Foreskin fibroblast (primary cell): ENCODE measurements at places on chromosomes 3 and 15.

DNA sequence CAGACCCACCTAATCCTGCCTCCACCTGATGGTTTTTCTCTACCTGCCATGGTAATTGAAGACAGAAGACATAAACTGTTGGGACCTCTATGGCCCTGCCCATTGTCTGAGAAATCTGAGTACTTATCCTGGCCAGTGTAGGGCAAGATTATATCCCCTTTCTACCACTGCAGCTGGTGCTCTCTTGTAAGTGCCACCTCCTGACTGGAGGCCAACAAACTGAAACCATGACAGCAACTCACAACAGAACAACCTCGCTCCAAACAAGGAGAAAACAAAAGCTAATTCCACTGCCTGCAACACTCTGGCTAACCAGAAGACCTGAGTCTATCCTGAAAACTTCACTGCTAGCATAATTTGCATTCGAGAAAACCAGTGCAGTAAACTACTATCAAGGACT lies 82.9 kb downstream of the CLDN1 start:
- no peak for DNase-seq

- no peak for DNase-seq
These were observed 39.0 kb downstream of the MYRIP start for GRCh38 chr3:39848365-39848764.

DNA sequence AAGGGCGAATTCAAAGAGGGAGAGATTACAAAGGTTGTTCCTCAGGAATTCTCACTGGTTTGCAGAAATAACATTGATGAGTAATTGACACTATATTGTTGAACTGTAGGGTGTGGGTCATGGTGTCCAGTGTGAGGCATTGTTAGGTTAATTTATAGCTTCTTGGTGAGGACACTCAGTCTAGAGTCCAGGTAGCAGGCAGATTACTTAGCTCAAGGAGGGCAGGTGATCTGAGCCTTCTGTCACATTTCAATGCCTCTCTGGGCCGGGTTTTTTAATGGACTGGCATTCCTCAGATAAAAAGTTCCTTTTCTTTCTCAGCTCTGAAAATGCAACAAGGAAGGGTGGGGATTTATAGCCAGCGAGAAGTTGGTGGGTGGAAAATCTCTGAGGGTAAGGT lies 194.2 kb upstream of the PROK2 start:
- DNase-seq = no peak

- no peak for DNase-seq
These were observed 17.1 kb downstream of the ISG20 start for GRCh38 chr15:88655800-88656488.

DNA sequence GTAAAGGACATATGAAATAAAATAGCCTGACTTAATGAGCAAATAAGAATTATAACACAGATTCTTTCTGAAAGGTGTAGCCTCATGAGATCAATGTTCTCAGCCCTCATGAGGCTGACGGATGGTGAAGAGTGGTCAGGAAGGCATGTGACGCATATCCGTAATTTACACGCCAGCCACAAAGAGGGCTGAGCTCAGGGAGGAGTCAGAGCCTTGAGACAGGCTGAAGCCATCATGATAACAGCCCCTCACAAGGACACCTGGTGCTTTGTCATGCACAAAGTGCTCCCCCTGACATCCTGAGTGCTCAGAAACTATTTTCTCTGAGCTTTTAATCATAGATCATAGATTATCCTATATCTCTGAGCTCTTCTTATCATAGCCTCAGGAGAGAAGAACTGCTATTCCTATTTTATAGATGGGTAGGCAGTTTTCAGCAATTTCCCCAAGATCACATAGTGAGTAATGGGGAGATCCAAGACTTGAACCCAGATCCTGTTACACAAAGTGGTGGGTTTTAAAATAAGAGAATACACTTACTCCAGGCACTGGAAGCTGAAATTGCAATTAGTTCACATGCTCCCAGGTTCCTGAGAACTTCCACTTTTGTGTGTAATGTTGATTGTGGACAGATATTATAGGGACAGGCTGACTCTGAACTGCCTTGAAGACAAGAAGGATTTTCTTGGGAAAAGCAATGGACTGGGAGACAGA lies 267.1 kb downstream of the RPLP1 start:
- no peak for DNase-seq
